ENCODE measurements at places on chromosomes 7 and 10.

GRCh38 chr7:38374507-38374906 lies 101.1 kb upstream of the TARP start:
- DNase-seq = peak; percentile 56

GRCh38 chr10:12351447-12351846 lies 2.1 kb downstream of the CAMK1D start:
- no peak for DNase-seq

- no peak for DNase-seq
These were observed 62.5 kb downstream of the MKI67 start for GRCh38 chr10:128063736-128064107.

DNA sequence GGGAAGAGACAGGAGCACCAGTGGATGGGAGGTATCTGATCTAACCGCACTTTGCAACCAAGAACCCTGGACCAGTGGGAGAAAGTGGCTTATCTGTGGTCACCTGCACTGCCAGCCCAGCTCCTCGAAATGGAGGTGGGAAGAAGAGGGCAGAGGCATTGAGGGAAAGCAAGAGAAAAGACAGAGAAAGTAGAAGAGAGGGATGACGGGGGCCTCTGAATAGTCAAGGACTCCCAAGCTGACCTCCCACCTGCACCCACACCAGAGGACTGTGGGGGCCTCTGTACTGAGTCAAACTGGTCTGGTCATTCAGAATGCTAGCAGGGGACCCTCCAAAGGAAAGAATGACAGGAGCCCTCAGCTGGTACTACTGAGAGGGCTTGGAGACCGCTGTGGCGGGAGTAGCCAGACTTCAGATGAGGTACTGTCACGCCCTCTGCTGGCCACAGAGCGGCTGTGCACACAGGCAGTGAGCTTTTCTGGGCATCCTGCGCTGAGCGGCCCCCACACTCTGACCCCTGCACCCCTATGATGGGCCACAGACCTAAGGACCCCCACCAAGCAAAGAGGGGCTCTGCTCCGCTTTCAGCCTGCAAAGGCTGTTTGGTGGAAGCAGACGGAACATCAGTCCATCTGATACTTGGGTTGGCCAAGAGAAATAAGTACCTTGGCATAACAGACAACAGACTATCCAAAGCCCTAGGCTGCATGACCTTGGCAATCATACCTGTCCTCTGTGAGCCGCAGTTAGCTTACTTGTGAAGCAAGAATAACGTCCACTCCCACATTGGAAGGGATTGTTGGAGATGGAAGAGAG lies 112.9 kb downstream of the COL13A1 start:
- peak; percentile 72 for DNase-seq

DNA sequence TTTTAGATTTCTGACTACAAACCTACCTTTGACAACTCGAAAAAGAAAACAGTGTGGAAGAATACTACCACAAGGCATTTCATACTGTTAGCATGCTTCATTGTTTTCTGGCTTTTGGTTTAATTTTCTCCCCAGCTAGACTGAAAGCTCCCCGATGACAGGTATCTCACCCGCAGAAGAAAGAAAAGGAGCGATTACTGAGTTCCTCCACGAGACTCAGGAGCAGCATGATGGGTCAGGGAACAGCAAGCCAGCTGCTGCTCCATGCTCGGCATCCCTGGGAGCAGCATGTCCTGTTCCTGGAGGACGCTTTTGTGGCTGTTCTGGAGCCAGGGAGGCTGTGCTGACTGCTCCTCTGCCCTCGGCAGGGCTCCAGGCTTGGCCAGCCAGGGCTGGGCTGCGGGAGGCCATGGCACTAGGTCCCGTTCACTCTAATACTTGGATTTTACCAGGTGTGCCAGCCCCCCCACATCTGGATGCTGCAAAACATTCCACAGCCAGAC lies 133.4 kb downstream of the PRKAG2 start:
- DNase-seq = no peak

- no peak for DNase-seq
These were observed 333.6 kb downstream of the ADARB2 start for GRCh38 chr10:1403508-1404322.

Measured in ELR (cell line).